ENCODE measurements at places on chromosomes 5 and 9.

GRCh38 chr5:69030358-69031062 is 63.3 kb upstream of the SLC30A5 start:
- DNase-seq = no peak

- DNase-seq = no peak
Measured at GRCh38 chr9:93037476-93037971, 21.0 kb upstream of the SUSD3 start.

GRCh38 chr5:144089401-144090021 is 80.9 kb downstream of the YIPF5 start:
- DNase-seq = no peak

DNA sequence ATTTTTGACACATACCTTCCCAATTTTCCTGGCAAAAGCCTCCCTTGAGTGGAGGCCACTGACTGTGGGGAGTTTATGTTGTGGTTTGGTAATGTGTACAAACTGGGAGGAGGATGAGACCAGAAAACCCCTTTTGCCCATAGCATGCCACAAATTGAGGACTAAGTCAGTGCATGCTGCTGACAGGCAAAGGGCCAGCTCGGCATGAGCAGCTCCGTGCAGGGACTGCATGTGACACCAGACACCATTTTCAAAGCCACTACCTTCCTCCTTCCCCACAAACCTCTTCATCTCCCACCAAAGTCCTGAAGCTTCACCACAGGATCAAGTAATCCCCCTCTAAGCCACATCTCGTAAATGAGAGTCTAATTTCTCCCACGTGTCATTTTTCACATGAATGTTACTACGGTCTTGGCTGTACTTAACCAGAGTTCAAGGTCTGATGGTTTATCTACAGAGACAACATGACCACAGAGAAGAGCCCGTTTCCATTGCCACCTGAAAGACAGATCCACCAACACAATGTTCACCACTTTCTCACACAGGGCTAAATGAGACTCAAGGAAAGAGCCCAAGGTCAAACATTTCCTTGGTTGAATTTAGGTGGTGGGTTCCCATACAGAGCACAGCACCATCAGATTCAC is 106.5 kb downstream of the NFIB start:
- no peak for DNase-seq

- no peak for DNase-seq
Measured at GRCh38 chr5:82054004-82054710, 82.3 kb downstream of the ATG10 start.

DNA sequence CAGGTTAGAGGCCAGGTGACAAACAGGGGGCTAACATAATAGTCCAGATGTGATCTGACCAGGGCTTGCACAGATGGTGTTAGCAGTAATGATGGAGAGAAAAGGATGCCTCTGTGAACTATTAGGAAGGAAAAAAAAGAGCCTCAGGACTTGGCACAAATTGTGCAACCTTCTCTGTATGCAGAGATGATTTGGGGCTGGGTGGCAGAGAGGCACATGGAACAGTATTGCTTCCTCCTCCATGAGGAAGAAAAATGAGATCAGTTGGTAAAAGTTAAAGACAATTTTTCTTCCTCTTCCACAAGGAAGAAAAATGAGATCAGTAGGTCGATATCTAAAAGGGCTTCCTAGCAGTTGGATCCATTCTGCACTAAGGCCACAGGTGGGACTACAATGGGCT is 13.9 kb upstream of the ANXA6 start:
- DNase-seq = no peak

DNA sequence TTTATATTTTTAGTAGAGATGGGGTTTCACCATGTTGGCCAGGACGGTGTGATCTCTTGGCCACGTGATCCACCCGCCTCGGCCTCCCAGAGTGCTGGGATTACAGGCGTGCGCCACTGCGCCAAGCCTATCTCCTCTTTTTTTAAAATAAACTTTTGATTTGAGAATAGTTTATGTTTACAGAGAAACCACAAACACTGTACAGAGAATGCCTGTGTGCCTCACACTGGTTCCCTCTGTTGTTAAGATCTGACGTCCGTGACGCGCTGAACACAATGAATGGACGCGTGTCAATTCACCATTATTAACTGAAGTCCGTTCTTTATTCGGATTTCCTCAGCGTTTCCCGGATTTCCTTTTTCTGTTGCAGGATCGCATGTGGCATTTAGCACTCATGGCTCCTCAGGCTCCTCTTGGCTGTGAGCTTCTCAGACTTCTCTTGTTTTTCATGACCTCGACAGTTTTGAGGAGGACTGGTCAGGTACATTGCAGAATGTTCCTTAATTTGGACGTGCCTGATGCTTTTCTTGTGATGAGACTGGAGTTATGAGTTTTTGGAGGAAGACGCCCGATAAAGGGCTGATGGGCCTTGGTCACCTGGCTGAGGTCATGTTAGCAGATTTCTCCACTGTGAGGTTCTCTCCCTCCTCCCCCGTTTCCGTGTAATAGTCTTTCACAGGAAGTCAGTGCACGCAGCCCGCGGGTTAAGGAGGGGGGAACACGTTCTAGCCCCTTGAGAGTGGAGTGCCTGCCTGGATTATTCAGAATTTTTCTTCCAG is 69.6 kb downstream of the ANKRD33B start:
- no peak for DNase-seq

DNA sequence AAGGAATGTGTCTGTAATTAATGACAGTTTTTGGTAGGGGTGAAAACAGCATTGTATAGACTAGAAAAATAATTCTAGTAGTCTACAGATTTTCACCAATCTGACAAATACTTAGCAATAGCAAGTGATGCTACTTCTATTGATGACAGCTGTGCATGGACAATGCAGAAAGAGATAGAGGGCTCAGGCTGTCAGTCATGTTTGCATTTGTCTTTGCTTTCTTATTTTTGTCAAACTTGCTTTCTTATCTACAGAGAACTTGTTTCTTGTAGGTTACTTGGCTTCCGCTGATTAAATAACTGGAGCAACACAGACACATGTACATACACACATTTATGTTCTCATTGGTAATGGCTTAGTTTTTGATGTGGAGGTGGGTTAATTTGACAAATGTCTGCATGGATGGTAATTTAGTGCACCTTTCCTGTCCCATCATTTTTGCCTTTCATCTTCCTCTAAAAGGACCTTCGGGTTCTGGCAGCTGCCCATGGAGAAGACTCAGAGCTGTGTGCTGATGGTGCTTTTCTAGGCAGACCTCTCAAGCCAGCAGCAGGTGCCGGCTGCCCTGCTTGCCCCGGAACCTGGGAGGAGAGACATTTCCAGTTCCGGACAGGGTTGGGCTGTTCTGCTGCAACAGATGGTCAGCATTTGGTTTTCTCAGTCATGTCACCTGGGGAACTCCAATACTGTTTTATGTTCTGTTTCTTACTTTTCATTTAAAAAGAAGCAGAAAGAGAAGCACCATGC is 28.8 kb downstream of the CAMK4 start:
- no peak for DNase-seq

- DNase-seq = no peak
Measured at GRCh38 chr9:34592895-34593601, 3.5 kb upstream of the CNTFR start.

GRCh38 chr9:93467062-93467416 is 13.7 kb upstream of the FAM120AOS start:
- no peak for DNase-seq

DNA sequence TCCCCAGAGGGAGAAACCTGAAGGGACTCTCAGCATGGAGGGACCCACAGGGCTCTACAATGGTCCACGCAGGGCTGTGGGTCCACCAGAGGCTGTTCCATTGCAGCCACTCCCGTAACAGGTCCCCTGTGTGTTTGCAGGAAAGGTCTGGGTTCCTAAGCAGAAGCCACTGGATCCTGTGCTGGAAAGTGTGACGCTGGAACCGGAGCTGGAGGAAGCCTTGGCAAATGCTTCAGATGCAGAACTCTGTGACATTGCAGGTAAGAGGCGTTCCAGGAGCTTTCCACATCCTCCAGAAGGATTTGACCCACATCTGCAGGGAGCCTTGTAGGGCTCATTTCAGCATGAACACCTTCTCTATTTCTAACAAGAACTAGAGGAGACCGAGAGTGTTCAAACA is 51.7 kb downstream of the TMOD1 start:
- no peak for DNase-seq

DNA sequence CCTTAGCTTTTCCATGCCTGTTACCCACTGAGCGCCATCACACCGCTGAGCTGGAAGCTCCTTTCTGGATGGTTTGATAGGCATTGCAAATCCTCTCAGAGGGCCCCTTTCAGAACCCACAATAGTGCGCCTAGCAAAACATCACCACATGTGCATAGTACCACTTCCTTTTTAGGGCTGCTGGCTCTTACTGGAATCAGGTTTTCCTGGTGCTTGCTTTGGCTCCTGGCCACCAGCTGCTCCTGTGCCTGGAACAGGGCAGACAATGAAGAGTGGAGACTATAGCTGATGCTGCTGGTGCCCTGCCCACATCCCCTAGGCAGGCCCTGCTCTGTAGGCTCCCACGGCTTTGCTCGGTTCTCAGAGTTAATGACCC is 163.6 kb upstream of the SEMA6A start:
- DNase-seq = no peak

GRCh38 chr5:136963504-136963903 is 535.6 kb downstream of the SPOCK1 start:
- DNase-seq = no peak

DNA sequence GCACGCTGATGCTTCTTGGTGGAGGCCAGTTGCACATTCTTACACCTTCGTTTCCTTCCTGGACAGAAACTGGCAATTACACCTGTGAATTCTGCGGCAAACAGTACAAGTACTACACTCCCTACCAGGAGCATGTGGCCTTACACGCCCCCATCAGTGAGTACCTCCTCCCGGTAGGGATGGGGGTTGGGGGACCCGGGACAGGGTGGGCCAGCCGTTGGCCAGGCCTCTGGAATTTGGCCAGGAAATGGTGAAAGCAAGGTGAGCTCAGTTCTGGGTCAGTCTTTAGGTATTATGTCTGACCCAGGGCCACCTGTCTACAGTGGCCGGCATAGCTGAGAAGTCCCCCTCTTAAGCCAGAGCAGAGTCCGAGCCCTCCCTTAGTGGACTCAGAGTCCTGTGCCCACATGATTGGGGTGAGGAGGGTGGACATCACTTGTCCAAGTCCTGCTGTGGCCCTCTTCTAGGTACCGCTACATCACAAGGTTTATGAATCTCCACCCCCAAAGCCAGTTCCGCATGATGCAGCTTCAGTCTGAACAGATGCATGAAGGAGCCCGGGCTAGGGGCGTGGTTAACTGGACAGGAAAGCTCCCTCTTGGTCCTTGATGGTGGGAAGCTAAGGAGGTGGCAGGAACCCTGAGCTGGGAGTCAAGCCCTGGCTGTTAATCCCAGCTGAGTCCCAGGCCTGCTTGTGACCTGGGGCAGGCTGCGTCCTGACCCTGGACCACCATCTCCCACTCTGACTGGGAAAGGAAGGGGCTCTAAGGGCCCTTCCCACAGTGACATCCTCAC is 61.3 kb downstream of the AMBP start:
- peak; percentile 59 for DNase-seq

DNA sequence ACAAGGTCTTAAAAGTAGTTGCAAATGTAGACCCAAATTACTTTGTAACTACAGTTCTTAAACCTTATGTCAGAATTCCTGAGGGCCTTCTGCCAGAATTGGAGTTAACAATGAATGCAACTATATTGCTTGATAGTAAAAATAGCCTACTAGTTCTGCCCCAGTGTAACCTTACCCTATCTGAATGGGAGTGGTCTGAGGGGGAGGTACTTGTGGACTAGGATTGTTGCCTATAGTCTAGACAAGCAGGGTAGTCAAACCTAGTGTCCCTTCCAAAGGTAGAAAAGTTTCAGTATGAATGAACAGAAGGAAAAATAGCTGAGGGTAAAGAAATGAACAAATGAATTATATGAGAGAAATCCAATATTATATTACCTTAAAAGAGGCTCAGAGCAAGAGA is 242.2 kb downstream of the PJA2 start:
- DNase-seq = no peak

DNA sequence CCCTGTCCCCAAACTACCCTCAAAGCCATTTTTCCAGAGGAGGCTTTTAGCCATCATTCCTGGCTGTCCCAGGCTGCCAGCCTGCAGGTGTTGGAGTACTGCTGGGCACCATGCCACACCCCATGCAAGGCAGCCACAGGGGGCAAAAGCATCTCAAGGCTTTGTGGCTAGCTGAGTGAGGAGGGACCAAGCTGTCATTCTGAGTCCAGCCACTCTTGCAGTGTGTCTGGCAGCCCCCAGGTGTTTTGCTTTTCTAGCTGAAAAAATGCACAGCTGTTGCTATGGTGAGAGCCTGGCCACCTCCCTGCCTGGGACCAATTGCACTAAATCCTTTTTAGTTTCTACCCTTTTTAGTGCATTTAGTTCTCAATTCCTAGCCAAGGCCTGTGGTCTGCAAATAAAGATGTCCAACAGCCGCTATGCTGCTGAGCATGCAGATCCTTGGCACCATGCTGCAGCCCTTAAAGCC is 50.4 kb upstream of the PTGS1 start:
- DNase-seq = no peak

DNA sequence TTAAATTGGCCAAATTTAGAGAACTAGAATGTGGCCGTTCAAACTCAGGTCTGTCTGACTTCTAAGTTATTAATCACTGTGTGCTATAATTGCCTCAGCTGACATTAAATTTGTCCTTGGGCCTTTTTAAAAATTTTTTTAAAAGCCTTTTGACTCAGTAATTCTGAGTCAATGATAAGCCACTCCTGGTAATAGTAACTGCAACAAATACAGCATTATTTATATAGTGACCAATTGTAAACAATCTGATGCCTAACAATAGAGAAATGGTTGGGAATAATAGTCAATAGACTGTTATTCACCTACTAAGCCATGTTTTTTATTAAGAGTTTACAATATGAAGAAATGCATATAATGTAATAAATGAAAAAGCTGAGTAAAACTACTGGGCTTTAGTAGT is 70.9 kb upstream of the FSD1L start:
- no peak for DNase-seq

- no peak for DNase-seq
Measured at GRCh38 chr5:159163027-159163700, 46.2 kb downstream of the RNF145 start.

DNA sequence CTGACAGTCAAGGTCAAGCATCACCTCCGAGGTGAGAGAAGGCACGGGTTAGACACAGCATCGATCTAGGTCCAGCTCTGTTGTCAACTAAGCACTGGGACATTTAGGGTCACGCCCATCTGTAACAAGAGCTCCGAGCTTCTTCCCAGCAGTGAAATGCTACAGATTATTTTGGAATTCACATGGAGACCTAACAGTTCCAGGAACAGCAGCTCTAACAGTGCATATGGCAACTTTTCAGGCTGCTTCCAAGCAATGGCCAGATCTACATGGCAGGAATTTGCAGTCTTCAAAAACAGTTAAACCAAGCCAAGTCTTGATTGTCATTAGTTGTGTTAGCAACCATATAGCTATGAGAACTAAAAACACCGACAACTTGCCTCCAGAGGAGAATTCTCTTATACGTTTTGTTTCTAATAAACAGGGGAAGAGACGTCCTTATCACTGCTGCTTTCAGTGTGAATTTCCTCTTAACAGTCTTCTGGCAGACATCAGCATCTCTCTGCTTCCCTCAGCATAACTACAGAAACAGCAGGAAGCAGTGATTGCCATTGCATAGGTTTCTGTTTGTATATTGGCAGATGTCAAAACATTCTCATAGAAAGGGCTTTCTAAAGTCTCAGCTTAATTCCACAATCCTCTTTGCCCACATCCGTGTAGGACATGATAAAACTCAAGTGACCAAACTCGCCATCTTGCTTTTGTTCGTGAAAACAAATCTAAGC is 242.1 kb upstream of the DAPK1 start:
- no peak for DNase-seq
